ENCODE measurements at places on chromosomes 16 and 17. TPM values are rescaled to one million over a fixed set of nuclear protein-coding genes. Genes with fewer than 3 reads are reported as not detected.
A peak's percentile ranks its signal among the peaks of the same experiment; 100 is the strongest.

The EPX gene
- not detected for polyA plus RNA-seq

- no peaks in the 10 kb centered on the region for H3K4me1 ChIP-seq
- no peak overlapping the region for H3K4me3 ChIP-seq
- H3K36me3 ChIP-seq = no peaks in the 10 kb centered on the region
- no peak for DNase-seq
- no peaks in the 10 kb centered on the region for H3K27me3 ChIP-seq
- H3K27ac ChIP-seq = no peak overlapping the region
Measured at GRCh38 chr17:7107795-7108559, 6.6 kb downstream of the ASGR2 start.

- no peak overlapping the region for H3K4me3 ChIP-seq
- no peaks in the 10 kb centered on the region for H3K27me3 ChIP-seq
- H3K27ac ChIP-seq = no peak overlapping the region
Measured at GRCh38 chr17:64470625-64471024, 21.7 kb downstream of the MILR1 start.

- peak overlapping the region; percentile 87 for H3K4me3 ChIP-seq
- H3K4me1 ChIP-seq = peaks cover 23% of the 10 kb centered on the region
- no peaks in the 10 kb centered on the region for H3K27me3 ChIP-seq
Measured at GRCh38 chr17:7884581-7885366, 3.8 kb upstream of the CHD3 start.

- peak overlapping the region; percentile 72 for H3K27ac ChIP-seq
- H3K36me3 ChIP-seq = peaks cover 10% of the 10 kb centered on the region
Measured at GRCh38 chr17:75557852-75558665, 29.5 kb upstream of the MYO15B start.

DNA sequence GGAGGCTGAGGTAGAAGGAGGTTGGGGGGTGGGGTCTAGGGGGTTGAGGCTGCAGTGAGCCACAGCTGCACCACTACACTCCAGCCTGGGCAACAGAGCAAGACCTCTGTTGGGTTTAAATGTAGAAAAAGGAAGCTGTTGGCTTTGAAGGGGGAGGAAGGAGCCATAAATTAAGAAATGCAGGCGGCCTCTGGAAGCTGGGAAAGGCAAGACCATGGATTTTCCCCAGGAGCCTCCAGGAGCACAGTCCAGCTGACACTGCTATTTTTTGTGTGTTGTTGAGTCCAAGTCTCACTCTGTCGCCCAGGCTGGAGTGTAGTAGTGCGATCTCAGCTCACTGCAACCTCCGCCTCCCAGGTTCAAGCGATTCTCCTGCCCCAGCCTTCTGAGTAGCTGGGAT lies 15.9 kb downstream of the LITAF start:
- DNase-seq = no peak
- H3K36me3 ChIP-seq = no peaks in the 10 kb centered on the region
- peaks cover 2% of the 10 kb centered on the region for H3K4me1 ChIP-seq
- no peaks in the 10 kb centered on the region for H3K27me3 ChIP-seq

The LHX1 gene
- not detected for polyA plus RNA-seq

The RPTOR gene
- 16.5 TPM for polyA plus RNA-seq

- peak overlapping the region; percentile 2 for H3K27ac ChIP-seq
- no peak overlapping the region for H3K4me3 ChIP-seq
- DNase-seq = peak; percentile 56
- H3K27me3 ChIP-seq = no peaks in the 10 kb centered on the region
- H3K4me1 ChIP-seq = peaks cover 3% of the 10 kb centered on the region
- H3K36me3 ChIP-seq = no peaks in the 10 kb centered on the region
Measured at GRCh38 chr16:75254359-75254837, 3.0 kb upstream of the BCAR1 start.

GRCh38 chr16:23704772-23705516 lies 8.1 kb downstream of the ERN2 start:
- H3K36me3 ChIP-seq = no peaks in the 10 kb centered on the region
- H3K27me3 ChIP-seq = no peaks in the 10 kb centered on the region
- no peak overlapping the region for H3K4me3 ChIP-seq
- no peaks in the 10 kb centered on the region for H3K4me1 ChIP-seq
- no peak for DNase-seq
- no peak overlapping the region for H3K27ac ChIP-seq

GRCh38 chr17:50129728-50130558 lies at the start of gene SAMD14:
Gene SAMD14, minus strand, starts transcription at chr17:50130160. Its CDS starts 5,201 bp downstream, at chr17:50124959.
- peak within 1 kb of the TSS; percentile 62 for H3K27ac ChIP-seq
- peak within 1 kb of the TSS; percentile 8 for H3K4me3 ChIP-seq
- no peak for DNase-seq
- no peaks in the 10 kb centered on the region for H3K27me3 ChIP-seq
- peaks cover 13% of the 10 kb centered on the region for H3K4me1 ChIP-seq
- H3K36me3 ChIP-seq = no peaks in the 10 kb centered on the region

The C17orf100 gene
- 4.3 TPM for polyA plus RNA-seq

GRCh38 chr17:41456204-41456603 lies 11.0 kb downstream of the KRT32 start:
- no peaks in the 10 kb centered on the region for H3K4me1 ChIP-seq
- no peak for DNase-seq
- no peaks in the 10 kb centered on the region for H3K27me3 ChIP-seq
- H3K27ac ChIP-seq = no peak overlapping the region

- no peaks in the 10 kb centered on the region for H3K36me3 ChIP-seq
- H3K27ac ChIP-seq = no peak overlapping the region
- no peak overlapping the region for H3K4me3 ChIP-seq
- no peak for DNase-seq
Measured at GRCh38 chr17:13306310-13306962, 288.6 kb upstream of the ELAC2 start.

DNA sequence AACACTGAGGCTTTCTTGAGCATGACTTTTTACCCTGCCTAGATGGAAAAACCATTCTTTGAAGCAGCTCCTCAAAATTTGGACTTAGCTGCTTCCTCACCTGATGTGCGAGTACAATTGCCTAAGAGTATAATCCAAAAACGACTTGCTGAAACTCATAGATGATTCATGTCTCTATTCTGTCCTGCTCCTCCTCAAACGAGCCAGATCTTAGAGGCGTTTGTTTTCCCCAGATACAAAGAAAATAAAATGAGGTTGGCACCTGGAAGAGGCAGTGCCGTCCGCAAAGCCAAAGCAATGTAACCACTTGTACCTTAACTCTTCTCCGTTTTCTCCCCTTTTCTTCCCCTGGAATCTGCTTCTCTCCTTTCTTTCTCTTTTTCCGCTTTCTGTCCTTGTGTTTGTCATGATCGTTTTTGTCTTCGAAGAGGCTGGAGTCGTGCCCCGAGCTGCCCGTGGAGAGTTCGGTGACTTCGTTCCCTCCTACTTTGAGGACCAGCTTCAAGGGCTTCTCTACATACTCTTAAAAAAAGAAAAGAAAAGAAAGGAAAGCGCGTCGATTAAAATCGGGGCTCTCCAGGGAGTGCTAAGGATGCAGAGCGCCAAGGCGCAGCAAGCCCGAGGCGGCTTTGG lies 895 bp downstream of the BRD7 start:
- H3K27me3 ChIP-seq = no peaks in the 10 kb centered on the region
- peaks cover 3% of the 10 kb centered on the region for H3K36me3 ChIP-seq
- DNase-seq = no peak
- peaks cover 3% of the 10 kb centered on the region for H3K4me1 ChIP-seq
- no peak overlapping the region for H3K27ac ChIP-seq

The CD300LB gene
- 0.27 TPM for polyA plus RNA-seq

The CCL23 gene
- 1.6 TPM for polyA plus RNA-seq

DNA sequence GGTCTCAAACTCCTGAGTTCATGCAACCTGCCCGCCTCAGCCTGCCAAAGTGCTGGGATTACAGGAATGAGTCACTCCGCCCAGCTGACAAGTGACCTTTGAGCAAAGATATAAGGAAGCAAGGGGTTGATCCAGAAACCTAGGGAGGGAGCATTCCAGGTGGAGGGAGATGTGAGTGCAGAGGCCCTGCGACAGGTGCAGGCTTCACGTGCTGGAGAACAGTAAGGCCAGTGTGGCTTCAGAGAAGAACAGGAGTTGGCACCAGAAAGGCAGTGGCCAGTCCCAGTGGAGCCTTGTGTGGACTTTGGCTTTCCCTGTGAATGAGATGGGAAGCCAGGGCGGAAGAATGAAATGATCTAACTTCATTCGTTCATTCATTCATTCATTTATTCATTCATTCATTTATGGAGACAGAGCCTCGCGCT lies 73.6 kb upstream of the HAS3 start:
- H3K4me1 ChIP-seq = no peaks in the 10 kb centered on the region
- DNase-seq = peak; percentile 99
- no peak overlapping the region for H3K4me3 ChIP-seq

The KRT40 gene
- polyA plus RNA-seq = 0.10 TPM

DNA sequence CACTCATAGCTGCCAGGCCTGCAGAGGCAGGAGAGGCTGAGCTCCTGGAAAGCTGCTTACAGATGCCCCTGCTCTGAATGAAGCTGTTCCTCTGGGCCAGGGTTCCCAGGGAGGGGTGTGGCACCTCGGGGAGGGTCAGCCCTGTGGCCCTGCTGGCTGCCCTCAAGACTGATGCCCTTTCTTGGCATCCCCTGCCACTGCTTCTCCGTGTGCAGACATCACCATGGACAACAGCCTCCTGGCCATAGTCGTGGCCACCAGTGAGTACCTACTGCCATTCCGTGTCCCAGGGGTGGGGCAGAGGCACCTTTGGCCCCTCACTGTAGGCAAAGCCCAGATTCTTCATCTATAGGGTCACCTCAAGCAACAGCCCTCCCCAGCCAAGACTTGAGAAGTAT lies 8.9 kb downstream of the MRPL27 start:
- no peak overlapping the region for H3K4me3 ChIP-seq
- H3K4me1 ChIP-seq = peaks cover 9% of the 10 kb centered on the region
- DNase-seq = no peak
- no peak overlapping the region for H3K27ac ChIP-seq
- no peaks in the 10 kb centered on the region for H3K27me3 ChIP-seq
- H3K36me3 ChIP-seq = peaks cover 3% of the 10 kb centered on the region
